Myocyte (in vitro differentiated cells): ENCODE measurements at places on chromosomes 16 and 17.

- no peak for DNase-seq
These were observed 18.9 kb upstream of the RNF43 start for GRCh38 chr17:58436245-58436644.

- DNase-seq = no peak
These were observed 263.8 kb upstream of the TNRC6C start for GRCh38 chr17:77694391-77695363.

DNA sequence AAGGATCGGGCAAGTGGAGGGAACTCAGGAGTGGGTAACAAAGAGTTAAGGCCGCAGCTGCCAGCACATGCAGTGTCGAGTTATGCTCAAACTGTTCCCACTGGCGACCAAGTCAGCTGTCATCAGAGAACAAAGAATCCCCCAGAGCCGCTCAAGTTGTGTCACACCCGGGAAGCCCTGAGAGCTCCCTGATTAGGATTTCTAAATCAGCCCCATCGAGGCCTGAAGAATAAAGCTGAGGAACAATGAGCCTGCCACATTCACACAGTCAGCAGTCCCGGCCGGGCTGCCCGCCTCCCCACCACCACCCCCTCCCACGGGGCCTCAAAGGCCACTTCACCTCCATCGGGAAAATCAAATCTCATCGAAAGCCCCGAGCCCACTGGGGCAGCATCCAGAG, 84.5 kb downstream of the SOX9 start:
- DNase-seq = peak; percentile 87

DNA sequence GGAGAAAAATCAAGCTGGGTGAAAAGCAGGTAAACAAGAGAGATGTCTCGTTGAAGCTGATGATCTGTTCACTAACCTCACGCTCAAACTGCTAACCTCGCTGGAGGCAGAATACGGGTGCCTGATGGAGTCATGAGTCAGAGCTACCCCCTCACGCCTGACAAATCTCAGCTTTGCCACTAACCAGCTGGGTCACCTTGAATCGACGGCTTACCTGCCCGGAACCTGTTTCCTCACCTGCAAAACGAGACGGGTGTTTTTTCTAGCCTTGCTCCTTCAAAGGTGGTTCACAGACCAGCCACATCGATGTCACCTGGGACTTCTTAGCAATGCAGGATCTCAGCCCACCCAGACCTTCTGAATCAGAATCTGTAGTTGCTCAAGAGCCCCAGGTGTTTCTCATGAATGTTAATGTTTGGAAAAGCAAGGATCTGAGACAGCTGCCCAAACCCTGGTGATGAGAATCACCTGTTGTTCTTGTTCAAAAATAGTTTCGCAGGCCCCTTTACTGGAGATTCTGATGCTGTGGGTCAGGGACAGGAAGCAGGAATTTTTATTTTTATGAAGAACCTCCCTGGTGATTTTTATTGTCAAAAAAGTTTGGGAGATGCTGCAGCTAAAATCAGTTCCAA, 56.9 kb downstream of the MARCHF10 start:
- no peak for DNase-seq

DNA sequence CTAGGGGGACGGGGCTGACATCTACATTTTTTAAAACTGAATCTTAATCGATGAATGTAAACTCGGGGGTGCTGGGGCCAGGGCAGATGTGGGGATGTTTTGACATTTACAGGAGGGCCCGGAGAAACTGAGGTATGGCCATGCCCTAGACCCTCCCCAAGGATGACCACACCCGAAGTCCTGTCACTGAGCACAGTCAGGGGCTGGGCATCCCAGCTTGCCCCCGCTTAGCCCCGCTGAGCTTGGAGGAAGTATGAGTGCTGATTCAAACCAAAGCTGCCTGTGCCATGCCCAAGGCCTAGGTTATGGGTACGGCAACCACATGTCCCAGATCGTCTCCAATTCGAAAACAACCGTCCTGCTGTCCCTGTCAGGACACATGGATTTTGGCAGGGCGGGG, 21.4 kb downstream of the ADAM11 start:
- no peak for DNase-seq

GRCh38 chr17:76667786-76668453, 24.4 kb upstream of the ST6GALNAC1 start:
- DNase-seq = no peak

GRCh38 chr17:44279666-44280391, 11.9 kb upstream of the SLC4A1 start:
- DNase-seq = peak; percentile 88
